ENCODE measurements at places on chromosomes 4 and X. TPM values are rescaled to one million over a fixed set of nuclear protein-coding genes. Genes with fewer than 3 reads are reported as not detected.

GRCh38 chr4:77178560-77178959 is 21.6 kb downstream of the CCNG2 start:
- DNase-seq, result no peak

GRCh38 chrX:103362474-103362873 is 6.2 kb downstream of the TCEAL9 start:
- no peak for DNase-seq

DNA sequence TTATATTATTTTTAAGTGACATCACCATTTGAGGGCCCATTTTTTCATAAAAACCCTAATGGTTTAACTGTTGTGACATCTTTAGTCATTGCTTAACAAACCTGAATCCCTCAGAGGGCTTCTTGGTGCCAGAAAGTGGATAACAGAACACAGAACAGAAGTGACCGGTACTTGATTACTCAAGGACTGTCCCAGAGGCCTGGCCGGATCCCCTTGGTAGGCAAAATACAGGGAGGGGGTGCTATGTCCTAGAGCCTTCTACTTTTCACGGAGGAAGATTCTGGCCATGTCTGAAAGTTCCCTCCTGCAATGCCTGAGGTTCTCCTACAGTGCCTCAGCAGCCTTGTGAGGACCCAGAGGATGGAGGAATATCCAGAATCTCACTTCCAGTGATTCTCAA is 94.3 kb upstream of the DCLK2 start:
- DNase-seq, result no peak

DNA sequence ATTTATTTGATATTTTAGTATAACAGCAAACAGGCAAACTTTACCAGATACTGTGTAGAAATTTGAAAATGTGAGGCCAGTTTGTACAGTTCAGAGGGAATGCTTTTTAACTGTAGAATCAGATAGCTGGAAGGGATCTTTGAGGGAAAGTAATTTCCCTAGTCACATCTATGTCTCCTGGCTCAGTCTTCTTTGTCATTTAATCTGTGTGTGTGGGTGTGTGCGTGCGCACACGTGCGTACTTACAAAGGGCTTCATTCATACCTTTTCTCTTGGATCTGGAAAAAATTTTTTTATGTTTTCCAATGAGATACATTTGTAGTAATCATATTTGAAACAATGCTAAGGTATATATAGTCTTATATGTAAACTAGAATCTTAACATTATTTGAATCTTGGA is 44.6 kb downstream of the IL13RA1 start:
- DNase-seq, result no peak

DNA sequence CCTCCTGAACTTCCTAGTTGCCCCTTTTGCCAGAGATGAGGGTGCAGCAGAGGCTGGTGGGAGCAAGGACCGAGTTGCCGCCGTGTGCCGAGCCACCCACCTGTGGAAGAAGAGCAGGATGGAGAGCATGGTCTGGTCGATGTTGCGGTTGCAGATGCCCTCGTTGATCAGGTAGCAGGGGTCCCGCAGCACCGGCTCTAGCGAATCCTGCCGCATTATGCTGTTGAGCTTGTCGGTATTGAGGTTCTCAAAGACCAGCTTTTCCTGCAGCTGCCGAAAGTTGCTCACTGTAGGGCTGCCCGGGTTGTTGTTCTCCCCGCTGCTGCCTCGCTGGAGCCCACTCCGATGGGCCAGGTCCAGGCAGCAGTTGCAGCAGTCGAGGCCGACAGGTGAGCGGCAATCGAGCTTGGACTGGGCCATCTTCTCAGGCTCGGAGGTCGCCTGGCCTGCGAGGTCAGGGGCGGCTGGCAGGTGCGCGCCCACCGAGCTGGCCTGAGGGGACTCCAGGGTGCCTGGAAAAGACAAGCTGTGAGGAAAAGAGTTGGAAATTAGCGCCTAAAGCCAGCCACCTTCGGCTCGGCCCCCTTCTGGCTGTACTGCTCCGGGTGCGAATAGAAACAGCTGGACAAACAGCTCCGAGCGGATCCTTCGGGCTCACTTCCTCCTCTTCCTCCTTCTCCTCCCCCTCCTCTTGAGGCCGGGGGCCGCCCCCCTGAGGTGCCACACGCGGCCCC is 420 bp downstream of the TSC22D3 start:
- no peak for DNase-seq

ATXN3L gene
- not detected for total RNA-seq

CHRDL1 gene
- total RNA-seq, result 5.9 TPM

CACNA1F gene
- total RNA-seq, result 1.3 TPM

IQCM gene
- total RNA-seq, result not detected

All from hematopoietic multipotent progenitor cell (in vitro differentiated cells).